ENCODE measurements at places on chromosomes 4 and X.

GRCh38 chr4:84498935-84499623, at the start of gene NKX6-1:
NKX6-1 (minus strand) TSS chr4:84499292; CDS start chr4:84498228, 1,064 bp downstream.
- peak; percentile 29 for DNase-seq

DNA sequence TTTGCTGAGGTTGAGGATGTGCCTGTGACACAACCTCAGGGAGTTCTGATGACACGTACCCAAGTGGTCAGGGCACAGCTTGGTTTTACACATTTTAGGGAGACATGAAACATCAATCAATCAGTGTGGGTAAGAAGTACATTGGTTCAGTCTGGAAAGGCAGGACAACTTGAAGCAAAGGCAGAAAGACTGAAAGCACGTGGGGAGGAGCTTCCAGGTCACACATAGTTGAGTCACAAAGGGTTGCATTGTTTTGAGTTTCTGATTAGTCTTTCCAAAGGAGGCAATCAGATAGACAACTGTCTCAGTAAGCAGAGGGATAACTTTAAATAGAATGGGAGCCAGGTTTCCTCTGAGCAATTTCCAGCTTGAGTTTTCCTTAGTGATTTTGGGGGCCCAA, 1910.0 kb upstream of the AGA start:
- DNase-seq, result no peak

DNA sequence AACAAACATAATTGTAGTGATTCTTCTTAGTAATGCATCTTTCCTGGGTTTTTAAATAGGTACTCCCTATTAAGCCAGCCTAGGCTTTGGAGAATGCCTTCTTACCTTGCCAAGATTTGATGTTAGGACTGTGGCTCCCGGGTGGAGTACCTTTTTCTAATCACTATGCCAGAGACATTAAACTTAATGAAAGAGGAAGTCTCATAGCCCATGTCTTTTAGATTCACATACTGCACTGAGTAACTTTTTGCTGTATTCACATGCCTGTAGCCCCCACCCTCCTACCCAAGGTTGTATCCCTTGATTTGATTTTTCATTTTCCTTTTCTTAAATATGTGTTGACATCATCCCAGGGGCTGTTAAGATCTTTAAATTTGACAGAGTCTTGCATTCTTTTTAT, 104.2 kb upstream of the TLR2 start:
- DNase-seq, result no peak

DNA sequence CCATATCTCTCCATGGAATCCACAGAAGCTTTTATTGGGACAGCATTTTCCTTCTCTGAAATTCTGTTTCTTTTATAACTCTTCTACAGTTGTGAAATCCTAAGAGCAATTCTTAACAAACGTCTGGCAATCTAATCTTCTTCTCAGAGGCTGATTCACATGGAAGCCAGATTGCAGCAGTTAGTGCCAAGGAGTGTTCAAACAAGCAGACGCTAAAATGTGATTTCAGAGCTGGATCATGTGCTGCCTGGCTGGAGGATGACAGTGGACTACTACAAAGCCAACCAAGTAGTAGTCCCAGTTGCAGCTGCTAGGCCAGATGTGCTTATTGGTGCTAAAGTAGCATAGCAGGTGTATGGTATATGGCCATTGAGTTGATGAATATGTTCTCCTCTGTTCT, 27.7 kb upstream of the GLRB start:
- DNase-seq, result no peak

DNA sequence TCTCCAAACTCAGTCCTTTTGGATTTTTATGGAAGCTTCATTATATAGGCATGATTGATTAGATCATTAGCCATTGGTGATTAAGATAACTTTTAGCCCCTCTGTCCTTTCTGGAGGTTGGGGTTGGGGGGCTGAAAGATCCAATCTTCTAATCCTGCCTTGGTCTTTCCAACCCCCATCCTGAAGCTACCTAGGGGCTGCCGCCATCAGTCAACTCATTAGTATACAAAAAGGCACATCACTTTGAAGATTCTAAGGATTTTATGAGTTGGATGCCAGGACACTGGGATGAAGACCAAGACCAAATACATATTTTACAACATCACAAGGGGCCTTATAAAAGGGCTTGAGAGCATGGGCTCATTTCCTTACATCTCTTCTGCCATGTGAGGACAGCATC, 47.5 kb downstream of the CYTL1 start:
- DNase-seq, result no peak

- DNase-seq, result no peak
These were observed 99.0 kb upstream of the LIMCH1 start for GRCh38 chr4:41438931-41439297.

DNA sequence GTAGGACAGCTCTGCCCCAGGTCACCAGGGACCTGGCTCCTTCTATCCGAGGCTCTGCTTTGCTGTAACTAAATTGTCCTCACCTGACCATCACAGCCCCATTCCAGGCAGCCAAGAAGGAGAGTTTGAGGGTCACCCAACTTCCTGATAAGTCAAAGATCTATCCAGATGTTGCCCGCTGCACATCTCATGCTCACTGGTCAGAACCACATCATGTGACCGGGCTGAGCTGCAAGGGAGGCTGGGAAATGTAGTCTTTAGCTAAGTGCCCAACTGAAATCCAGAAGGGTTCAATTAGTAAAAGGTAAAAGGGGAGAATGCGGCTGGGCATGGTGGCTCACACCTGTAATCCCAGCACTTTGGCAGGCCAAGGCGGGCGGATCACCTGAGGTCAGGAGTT, 18.4 kb downstream of the HMX1 start:
- DNase-seq, result no peak

- no peak for DNase-seq
These were observed 2.8 kb downstream of the FIP1L1 start for GRCh38 chr4:53380221-53380620.

DNA sequence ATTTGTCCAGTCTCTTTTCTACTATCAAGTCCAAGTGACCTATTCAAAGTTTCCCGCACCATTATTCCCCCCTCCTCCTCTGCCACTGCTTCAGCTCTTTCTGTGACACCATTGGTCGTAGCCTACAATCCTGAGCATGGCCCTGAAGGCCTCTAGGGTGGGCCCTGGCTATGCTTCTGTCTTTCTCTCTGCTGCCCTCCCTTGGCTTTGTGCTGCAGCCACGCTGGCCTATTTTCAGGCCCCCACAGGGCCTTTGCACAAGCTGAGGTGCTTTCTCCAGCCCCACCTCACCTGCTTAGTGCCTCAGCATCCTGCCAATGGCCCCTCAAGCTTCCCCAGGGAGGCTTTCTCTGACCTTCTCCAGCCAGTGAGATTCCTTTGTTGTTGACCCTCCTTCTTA, 156.5 kb downstream of the NHS start:
- no peak for DNase-seq

- no peak for DNase-seq
These were observed 33.0 kb downstream of the NAT8L start for GRCh38 chr4:2091990-2092668.

DNA sequence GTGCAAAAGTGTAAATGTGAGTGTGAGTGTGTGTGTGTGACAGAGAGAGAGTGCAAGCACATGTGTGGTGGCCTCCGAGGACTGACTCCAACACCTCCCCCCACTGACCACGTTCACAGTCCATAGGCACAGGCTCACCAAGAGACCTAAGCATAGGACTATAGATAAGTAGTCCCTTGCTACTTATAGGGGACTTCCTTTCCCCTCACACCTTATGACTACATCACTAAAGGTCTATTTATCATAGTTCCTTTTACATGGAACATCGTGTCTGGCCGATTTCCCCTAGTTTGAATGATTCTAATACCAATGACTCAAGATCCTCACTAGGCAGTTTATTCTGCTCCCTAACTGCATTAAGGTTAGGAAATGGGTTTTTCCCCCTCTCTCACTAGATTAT, 17.8 kb downstream of the FRMPD3 start:
- DNase-seq, result no peak

- DNase-seq, result no peak
These were observed 37.0 kb downstream of the HPGDS start for GRCh38 chr4:94305466-94306225.

DNA sequence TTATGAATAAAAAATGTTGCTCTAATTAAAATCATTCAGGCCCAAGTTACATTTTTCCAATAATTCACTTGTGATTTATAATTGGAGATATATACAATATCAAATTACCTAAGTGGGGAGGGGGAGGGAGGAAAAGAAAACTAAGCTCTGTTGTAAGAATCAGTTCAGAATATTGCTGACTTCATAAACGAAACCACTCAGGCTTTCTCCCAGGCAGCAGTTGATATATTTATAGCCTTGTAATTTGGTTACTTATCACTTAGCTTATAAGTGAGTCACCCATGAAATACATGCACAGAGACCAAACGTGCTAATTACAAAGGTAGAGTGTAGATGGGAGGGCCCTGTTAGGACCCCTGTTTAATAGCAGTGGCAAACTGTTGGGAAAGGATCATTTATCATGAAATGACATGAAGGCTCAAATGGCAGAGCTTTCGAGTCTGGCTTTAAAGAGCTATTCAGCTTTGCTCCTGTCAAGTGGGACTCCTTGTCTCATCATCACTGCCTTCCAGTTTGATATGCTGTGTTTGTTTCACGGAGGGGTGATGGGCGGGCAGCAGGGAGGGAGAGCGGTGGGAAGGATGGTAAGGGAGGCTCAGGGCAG, 105.6 kb upstream of the PGRMC2 start:
- DNase-seq, result no peak

Data from stimulated activated naive CD8-positive, alpha-beta T cell treated with anti-CD3 and anti-CD28 coated beads, Interleukin-15, amount 100 ng/mL, for 72 hours (primary cell).